ENCODE measurements at places on chromosomes 16 and 17.

DNA sequence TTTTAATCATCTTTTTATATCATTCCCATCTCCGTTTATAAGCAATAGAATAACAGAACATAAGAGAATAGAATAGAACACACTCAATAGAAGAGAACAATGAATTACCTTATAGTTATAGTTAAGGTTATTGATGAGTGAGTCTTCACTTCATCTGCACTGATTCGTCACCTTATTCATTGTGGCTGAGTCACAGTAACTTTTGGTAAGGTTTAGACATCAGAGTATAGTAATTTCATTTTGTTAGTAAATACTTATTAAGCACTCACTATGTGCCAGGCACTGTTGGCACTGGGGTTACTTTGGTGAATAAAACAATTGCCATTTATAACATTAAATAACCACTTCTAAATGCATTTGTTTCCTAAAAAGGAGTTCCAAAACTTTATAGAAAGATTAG is 22.5 kb downstream of the PHKB start:
- DNase-seq, result no peak

GRCh38 chr17:27442702-27443101 is 13.5 kb upstream of the KSR1 start:
- no peak for DNase-seq

- no peak for DNase-seq
Observed at GRCh38 chr16:11470676-11471415, 115.9 kb downstream of the LITAF start.

- no peak for DNase-seq
Observed at GRCh38 chr16:80807906-80808305, 3.5 kb upstream of the CDYL2 start.

DNA sequence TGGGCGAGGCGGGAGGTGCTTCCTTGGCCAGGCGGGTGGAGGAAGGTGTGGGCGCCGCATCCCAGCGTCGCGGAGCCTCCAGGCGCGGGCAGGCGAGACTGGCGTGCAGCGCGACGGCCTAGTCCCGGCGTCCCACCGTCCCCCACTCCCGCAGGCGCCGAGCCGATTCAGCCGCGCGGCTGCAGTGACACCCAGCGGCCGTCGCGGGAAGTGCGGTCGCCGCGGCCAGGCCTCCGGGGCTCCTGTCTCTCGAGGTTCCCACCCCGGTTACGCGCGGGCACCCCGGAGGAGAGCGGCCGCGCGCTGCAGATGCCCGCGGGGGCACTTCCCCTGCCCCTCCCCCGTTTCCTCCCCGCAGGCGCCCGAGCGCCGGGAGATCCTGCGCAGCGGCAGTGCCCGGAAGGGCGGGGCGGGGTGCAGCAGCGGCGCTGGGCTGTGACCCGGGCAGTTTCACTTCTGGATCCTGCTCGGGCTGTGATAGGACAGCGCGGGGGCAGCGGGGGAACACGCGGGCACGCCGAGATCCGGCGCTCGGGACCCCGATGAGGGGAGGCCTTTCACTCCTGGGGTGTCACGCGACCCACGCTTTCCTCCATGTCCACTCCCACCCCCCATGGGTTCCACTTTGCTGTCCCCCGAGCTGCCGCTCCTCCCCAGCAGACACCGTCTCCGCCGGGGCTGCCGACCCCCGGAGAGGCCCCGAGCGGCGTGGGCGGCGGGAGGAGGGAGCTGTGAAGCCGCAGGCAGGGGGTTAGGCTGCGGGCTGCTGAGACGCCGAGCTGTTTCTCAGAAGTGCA is 16.6 kb downstream of the GRB7 start:
- peak; percentile 91 for DNase-seq

DNA sequence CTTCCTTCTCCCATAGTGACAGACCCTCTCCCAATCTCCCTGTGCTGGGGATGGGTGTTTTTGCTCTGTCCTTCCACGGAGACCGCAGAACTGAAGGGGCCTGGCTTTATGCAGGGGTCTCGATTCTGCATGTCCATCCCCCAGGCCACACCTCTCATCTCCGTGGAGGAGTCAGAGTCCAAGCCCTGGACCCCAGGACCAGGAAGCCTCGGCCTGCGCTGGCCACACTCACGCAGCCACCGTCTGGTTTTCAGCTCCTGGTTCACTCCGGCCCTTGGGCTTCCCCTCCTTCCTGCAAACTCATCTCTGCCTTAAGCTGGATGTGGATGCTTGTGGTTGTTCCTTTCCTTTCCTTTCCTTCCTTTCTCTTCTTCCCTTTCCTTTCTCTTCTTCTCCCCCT is 90.8 kb downstream of the MGAT5B start:
- DNase-seq, result no peak

- no peak for DNase-seq
Observed at GRCh38 chr17:22303865-22304264, 611.5 kb downstream of the KCNJ18 start.

DNA sequence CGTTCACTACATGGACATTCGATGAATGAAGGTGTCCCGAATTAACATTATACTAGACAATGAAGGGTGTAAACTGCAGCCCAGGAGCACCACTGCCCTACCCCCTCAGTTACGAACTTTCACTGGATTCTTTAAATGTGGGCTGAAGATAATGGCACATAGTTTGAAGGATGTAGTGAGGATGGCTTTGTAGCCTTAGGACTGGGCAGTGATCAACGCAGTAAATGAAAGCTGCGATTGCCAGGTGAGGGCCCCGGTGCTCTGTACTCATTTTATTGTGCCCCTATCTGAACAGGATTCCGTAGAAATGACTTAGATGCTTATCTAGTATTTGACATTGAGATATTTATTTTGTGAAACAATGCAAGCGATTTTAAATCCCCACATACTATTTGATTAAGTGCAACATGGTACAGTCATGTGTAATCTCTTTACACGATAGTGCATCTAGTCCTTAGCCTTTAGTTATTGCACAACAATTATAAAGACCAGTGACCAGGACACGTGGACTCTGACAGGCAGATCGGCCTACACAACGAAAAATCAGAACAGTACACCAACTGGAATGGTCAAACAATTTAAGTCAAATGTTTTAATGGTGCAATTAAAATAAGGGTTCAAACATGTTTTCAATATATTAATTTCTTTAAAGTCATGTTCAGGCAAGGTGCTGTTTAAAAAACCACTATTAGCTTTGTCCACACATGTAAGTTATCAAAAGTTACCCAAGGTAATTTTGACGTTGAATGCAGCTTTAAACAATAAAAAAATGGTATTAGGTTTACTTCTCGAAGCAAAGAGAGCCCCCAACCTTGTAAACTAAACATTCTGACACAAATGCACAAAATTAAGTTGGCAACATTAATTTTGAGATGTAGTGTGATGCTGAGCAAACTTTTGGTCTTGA is 17.4 kb upstream of the ERN1 start:
- no peak for DNase-seq

GRCh38 chr17:54439816-54440215 is 460.8 kb upstream of the TOM1L1 start:
- no peak for DNase-seq

DNA sequence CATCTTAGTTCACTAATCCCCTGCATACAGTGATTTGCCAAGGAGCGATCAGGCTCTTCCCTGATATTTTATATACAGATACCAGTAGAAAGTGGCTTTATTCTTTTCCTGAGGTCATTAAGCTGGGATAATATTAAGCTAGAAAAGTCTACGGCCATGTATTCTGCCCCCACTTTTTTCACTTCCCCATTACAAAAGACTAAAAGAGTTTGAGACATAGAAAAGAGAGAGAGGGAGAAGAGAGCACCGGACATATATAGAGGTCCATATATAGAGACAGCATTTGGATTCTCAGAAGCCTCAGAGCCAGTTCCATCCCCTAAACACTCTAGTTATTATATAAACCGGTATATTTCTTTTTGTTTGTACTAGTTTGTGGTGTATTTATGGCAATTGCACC is 166.5 kb upstream of the ANKFN1 start:
- no peak for DNase-seq

DNA sequence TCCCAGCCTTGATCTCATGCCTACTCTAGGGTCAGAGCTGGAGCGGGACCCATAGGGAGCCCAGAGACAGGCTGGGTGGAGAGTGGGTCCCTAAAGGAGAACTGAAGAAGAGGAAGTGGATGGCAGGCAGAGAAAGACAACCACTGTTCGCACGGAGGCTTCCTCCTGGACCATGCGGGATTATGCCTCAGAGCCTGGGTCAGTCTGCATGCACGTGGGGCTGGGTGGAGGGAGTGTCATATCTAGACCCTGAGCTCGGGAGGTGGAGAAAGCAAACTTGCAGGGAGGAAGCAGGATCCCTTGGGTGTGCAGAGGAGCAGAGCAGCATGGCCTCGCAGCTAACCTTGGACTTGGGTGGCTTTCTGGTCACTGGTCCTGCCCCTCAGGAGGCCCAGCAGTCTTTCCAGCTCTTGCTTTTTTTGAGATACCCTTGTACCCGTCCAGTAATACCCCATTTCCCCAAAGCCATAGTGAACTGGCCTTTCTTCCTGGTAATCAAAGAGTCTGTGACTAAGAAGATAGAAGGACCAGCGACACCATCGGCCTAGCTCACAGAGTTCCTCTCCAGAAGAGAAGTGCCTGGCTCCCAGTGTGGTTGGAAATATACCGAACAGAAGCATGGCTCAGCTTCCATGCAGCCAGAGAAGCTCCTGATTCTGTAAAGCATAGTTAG is 344.2 kb downstream of the CPPED1 start:
- DNase-seq, result no peak

GRCh38 chr17:41008811-41009210 is at the start of gene KRTAP3-1:
KRTAP3-1 (minus strand) TSS chr17:41009128; CDS start chr17:41009074, 54 bp downstream.
- no peak for DNase-seq

DNA sequence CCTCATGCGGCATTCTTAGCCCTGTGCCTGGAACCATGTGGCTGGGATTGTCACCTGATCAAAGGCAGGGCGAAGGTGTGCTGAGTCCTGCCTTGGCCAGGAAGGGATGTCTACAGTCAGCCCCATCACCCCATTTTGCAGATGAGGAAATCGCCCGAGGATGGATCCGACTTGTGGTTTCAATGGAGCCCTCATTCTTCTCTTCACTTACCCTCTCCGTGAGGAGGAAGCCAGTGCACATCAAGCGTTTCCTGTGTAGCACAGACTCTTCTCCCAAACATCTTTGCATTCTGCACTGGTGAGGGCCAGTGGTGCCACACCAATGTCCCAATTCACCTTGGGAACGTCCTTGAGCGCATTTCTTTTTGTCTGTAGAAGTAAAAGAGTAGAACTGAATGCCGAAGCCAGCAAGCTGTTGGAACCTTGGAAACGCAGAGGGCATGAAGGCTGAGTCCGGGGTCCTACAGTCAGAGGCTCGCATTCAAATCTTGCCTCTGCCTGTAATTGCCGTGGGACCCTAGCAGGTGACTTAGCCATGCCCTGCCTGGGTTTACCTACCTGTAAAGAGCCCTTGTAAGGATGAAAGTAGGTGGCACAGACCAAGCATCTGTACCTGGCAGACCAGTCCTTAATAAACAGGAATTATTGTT is 85.4 kb downstream of the IRF8 start:
- DNase-seq, result no peak

GRCh38 chr16:10110552-10110951 is 71.7 kb downstream of the GRIN2A start:
- no peak for DNase-seq

DNA sequence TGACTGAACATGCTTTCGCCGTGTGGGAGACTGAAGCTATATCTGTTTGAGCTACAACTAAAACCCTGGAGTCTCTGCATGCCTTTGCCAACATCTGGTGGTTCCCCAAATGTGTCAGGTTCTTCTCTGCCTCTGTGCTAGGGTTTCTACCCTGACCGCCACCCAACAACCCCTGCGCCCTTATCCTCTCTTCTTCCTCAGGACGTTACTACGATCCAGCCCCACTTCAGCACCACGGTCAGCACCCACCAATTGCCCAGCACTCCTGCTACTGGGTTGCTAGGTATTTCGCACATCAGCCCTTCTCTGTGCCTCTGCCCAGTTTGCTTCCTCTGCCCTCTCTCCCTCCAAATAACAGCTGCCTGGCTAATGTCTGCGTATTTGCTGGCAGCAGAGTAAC is 106.3 kb upstream of the HSBP1 start:
- no peak for DNase-seq
